Small intestine (tissue), 16 donors: ENCODE measurements at places on chromosomes 11 and 22.

DNA sequence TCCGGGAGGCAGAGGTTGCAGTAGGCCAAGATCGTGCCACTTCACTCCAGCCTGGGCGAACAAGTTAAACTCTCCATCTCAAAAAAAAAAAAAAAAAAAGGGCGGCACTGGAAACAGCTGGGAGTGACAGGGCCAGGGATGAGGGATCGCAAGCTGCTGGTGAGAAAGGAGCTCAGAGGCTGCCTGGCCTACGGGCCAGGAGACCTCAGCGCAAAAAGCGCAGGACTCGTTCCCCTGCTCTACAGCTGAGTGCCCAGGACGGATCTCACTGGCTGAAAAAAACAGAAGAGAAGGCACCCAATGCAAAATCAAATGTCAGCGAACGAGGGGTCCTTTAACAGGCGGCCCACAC lies 650 bp upstream of the NUP50 start:
- peak; percentile 36 for DNase-seq

- no peak for DNase-seq
Measured at GRCh38 chr11:12577725-12578644, 96.2 kb upstream of the TEAD1 start.

DNA sequence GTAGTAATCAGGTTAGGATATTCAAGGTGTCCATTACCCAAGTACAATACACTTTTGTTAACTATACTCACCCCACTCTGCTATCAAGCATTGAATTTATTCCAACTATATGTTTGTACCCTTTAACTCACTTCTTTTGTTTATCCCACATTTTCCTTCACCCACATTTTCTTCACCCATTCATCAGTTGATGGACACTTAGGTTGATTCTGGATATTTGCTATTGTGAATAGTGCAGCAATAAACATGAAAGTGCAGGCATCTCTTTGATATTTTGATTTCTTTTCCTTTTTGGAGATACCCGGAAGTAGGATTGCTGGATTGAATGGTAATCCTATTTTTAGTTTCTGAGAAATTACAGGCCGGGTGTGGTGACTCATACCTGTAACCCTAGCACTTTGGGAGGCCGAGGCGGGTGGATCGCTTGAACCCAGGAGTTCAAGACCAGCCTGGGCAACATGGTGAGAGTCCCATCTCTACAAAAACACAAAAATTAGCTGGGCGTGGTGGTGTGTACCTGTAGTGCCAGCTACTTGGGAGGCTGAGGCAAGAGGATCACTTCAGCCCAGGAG lies 6.5 kb downstream of the TMEM25 start:
- no peak for DNase-seq

DNA sequence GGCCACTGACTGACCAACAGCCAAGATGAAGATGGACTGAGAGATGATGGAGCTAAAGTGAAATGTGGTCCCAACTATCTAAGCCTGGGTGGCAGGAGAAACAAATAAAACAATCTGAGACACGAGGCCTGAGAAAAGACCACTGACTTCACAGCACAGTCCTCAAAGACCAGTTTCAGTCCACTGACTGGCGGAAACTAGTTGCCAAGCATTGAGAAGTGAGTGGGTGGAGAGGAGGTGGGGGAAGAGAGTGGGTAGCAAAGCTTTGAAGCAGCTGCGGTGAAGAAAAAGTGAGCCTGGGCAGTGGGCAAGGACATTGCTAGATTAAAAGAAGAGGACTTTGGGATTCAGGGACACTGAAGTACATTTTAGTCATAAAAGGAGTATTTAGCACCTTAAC lies 1.9 kb downstream of the MS4A1 start:
- no peak for DNase-seq

- DNase-seq, result no peak
Measured at GRCh38 chr11:75797792-75798191, 17.2 kb upstream of the UVRAG start.

GRCh38 chr11:19903620-19904069 lies 191.0 kb downstream of the NAV2 start:
- peak; percentile 87 for DNase-seq

- DNase-seq, result peak; percentile 62
Measured at GRCh38 chr11:68326334-68327215, 14.2 kb downstream of the LRP5 start.

- peak; percentile 91 for DNase-seq
Measured at GRCh38 chr11:44066732-44067141, 667 bp downstream of the ACCS start.

DNA sequence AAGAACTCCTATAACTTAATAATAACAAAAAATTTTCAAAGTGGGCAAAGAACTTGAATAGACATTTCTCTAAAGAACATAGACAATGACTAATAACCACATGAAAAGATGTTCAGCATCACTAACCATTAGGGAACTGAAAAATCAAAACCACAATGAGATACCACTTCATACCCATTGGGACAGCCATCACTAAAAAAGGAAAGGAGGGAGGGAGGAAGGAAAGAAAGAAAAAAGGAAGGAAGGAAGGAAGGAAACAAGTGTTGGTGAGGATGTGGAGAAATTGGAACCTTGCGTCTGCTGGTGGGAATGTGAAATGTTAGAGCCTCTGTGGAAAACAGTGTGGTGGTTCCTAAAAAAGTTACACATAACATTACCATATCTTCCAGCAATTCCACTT lies 55.8 kb downstream of the MS4A13 start:
- DNase-seq, result no peak

GRCh38 chr11:18769802-18770456 lies 21.7 kb downstream of the PTPN5 start:
- DNase-seq, result peak; percentile 47

DNA sequence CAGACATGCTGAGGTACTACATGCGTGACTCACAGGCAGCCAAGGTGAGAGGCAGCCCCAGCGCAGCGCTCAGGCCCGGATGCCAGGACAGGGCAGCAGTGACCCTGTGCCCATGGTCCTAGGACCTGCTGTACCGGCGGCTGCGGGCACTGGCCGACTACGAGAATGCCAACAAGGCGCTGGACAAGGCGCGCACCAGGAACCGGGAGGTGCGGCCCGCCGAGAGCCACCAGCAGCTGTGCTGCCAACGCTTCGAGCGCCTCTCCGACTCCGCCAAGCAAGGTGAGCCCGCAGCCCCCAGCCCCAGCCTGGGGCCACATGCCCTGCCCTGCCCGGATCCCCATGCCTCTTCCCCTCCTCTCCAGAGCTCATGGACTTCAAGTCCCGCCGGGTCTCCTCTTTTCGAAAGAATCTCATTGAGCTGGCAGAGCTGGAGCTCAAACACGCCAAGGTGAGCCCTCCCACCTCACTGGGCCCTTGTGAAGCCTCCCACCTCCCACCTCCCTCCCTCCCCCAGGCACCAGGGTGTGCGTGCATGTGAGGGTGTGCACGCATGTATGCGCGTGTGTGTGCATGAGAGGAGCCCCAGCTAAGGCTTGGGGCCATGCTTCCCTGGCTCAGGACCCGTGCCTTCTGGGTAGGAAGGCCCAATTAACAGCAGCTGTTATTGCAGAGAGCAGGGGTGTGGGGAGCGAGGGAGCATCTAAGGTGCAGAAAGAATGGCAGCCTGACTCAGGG lies 5.3 kb downstream of the CFL1 start:
- DNase-seq, result no peak

DNA sequence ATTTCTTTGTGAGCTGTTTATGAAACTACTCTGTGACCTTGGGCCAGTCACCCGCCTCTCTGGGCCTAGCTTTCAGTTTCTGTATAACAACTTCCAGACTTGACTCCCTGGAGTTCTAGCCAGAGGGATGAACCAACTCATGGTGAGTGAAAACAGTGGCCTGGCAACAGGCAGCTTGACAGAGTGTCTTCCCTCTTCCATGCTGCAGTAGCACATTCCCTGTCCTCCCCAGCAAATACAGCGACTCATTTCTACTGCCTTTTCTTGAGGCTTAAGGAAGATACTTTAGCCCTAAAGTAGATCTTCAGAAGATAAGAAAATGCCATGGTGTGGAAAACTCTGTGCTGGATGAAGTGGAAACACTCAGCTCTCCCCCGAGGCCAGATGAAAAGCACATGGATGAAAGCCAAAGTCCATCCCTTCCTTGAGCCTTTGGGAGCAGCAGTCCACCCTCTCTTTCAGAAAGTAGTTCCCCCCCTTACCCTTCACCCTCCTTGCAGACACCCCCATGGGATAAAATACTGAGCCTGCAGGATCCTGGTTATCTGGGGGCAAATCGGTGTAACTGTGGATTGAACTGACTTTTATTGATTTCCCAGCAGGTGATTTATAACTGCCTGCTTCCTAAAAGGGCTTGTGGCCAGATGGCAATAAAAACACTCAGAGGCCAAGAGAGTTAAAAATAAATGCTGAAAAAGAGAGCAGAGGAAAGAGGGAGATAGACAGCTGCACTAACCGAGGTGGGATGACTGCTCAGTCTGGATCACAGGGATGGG lies 24.1 kb downstream of the IRAG1 start:
- DNase-seq, result peak; percentile 61

GRCh38 chr11:96088914-96089313 lies 165.0 kb upstream of the MTMR2 start:
- no peak for DNase-seq

GRCh38 chr11:102438311-102439062 lies 14.1 kb downstream of the TMEM123 start:
- DNase-seq, result no peak

DNA sequence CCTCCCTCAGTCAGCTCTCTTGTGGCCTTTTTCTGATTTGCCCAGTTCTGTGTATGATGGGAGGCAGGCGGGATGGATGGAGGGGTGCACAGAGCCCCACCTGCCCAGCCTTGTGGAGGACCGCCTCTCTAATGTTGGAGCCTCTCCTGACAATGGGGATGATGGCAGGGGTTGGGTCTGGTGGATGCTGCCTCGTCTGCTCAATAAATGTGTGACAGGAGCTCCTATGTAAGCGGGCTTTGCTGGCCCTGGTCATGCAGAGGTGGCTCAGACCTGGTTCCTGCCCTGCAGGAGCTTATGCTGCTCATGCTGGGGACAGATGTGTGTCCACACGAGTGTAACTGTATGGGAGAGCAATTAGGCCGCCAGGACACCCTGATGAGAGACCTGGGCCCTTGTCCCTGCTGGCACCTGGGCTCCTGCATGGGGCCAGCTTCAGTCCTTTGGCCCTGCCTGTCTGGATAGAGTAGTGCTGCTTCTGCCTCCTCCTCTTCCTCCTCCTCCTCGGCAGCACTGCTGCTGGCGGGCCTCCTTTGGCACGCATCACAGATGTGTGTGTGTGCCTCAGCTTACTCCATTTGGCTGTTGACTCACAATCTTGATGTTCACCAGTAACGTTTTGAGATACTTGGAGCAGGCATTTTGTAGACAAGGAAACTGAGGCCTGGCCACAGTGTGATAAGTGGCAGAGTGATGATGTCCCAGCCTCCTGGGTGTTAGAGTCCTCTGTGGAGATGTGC lies 131.0 kb downstream of the TBC1D22A start:
- DNase-seq, result no peak

DNA sequence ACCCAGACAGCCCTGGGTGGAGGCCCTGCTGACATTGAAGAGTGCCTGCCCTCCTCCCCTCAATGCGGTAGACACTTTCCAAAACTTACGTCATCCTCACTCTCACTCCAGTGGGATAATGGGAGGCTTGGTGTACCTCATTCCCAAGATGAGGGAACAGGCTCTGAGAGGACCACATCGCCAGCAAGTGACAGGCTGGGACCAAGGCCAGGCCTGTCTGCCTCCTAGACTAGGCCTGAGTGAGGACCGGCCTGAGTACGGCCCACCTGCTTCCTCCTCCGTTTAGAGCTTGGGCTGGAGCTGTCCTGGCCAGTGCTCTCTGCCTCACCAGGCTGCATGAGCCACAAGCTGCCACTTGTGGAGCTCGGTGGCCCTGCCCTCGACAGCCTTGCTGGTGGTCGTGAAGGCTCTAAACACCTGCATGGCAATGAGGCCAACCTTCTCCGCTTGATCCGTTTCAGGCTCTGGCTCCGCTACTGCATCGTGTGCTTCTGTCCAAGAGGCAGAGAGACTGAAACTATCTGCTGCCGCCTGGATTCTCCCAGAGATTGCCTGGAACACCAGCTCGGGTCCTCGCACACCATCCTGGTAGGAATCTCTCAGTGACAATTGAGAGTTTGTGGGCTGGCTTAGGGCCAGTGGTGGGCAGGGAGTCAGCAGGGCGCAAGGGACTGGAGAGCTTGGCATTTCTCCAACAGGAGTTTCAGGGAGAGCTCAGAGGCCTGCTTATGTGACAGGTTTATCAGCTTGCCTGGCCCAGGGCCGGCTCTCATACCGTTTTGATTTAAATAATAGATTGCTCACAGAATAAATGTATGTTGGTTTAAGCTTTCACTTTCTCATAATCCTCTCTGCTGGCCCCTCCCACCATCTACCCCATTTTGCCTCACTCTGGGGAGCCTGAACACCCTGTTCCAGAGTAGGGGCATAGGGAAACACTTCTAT lies 9.4 kb downstream of the LRRC75B start:
- DNase-seq, result no peak

DNA sequence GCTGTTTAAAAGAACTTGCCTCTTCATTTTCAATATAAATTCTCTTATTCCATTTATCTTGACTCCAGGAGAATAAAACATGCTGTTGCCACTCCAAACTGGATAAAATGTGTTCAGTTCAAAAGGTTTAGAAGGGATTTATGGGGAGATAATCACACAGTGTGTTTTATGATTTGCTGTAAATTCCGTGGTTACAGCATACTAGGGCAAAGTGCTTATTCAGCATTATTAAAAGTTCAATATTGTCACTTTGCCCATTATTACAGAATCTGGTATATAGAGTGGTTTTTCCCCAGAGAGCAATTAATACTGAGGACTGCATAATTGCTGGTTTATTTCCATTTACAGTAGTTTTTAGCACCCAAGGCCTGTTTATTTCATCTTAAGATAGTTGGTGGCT lies 780.9 kb upstream of the RAG2 start:
- no peak for DNase-seq

DNA sequence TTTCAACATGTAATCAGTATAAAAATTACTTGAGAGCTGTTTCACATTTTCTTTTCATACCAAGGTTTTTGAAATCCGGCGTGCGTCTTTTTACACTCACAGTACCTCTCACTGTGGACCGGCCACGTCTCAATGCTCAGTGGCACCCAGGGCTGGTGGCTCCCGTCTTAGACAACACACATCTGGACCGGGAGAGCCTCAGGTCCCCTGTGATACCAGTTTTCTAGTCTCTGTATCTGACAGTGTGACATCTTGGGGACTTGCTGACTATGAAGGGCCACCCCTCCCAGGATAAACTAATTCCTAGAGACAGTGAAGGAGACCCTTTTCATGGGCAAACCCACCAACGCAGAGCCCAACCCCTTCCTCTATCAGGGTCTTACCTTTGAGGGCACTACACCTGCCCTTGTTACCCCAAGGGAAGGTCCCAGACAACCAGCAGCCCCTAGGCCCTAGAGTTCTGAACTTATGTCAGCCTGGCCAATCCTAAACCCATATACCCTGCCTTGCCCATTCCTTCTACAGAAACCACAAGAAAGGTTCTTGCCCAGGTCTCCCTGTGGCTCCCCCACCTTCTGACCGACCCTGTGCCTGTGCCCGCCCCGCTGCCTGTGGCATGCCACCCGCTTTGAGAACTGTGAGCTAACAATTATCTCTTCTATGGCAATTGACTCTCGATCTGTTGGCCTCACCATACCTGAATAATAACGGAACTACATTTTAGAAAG lies 6.1 kb upstream of the ASCL2 start:
- no peak for DNase-seq
